Fibroblast of the aortic adventitia (primary cell): ENCODE measurements at places on chromosomes 1 and 21. TPM values are rescaled to one million over a fixed set of nuclear protein-coding genes. Genes with fewer than 3 reads are reported as not detected.

Gene ZSWIM5
- 0.49 and 4.7 TPM in 2 replicates for total RNA-seq

Gene CFAP74
- total RNA-seq, result not detected in 2 replicates

Gene WNT3A
- total RNA-seq, result not detected in 2 replicates

GRCh38 chr1:30777904-30778153, 20.3 kb upstream of the LAPTM5 start:
- DNase-seq, result no peak

DNA sequence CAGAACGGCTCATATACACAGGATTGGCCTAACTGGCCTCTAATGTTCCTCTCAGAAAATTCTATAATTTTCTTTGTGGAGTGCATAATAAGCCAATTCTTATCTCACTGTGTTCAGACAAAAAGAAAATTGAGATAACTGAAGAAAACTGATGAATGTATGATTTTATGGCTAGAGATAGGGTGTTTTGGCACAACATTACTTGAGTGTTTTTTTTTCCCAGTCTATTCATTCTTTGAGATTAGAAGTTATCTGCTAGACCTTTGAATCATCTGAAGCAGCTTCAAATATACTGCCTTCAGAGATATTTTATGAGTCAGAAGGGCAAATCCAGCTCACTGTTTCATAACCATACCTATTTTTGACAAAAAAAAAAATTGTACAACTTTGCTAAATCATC, 85.6 kb downstream of the VAV3 start:
- peak; percentile 55 for DNase-seq

- DNase-seq, result peak; percentile 81
These were observed 3.1 kb upstream of the SELENON start for GRCh38 chr1:25796811-25797458.

- no peak for DNase-seq
These were observed 13.5 kb downstream of the SUSD4 start for GRCh38 chr1:223350361-223350908.

GRCh38 chr1:66359269-66359668, 174.7 kb upstream of the SGIP1 start:
- DNase-seq, result no peak

GRCh38 chr21:44317871-44318270, 18.0 kb downstream of the PFKL start:
- DNase-seq, result no peak

GRCh38 chr1:14341147-14341546, 257.3 kb upstream of the KAZN start:
- DNase-seq, result no peak
